ENCODE measurements at places on chromosomes 4 and X. TPM values are rescaled to one million over a fixed set of nuclear protein-coding genes. Genes with fewer than 3 reads are reported as not detected.
A peak's percentile ranks its signal among the peaks of the same experiment; 100 is the strongest.

Gene NKX3-2
- 3.0 TPM for total RNA-seq

Gene F9
- not detected for total RNA-seq

Gene TBX22
- total RNA-seq = not detected

Gene SPANXA1
- not detected for total RNA-seq

Gene IL3RA
- total RNA-seq = not detected

Gene EXOSC9
- total RNA-seq = 92.7 TPM

Gene MAGEC2
- total RNA-seq = 2.3 TPM

Gene F8A3
- total RNA-seq = not detected

Gene RPS6KA6
- 7.7 TPM for total RNA-seq

Gene BMPR1B
- 4.8 TPM for total RNA-seq

Gene FAT1
- total RNA-seq = 152 TPM

- no peak for DNase-seq
Observed at GRCh38 chr4:185398618-185399017, 2.0 kb downstream of the ANKRD37 start.

- no peak for DNase-seq
Observed at GRCh38 chr4:97500423-97500822, 642.9 kb downstream of the STPG2 start.

GRCh38 chr4:101259876-101260275 lies 87.5 kb downstream of the PPP3CA start:
- no peak for DNase-seq

DNA sequence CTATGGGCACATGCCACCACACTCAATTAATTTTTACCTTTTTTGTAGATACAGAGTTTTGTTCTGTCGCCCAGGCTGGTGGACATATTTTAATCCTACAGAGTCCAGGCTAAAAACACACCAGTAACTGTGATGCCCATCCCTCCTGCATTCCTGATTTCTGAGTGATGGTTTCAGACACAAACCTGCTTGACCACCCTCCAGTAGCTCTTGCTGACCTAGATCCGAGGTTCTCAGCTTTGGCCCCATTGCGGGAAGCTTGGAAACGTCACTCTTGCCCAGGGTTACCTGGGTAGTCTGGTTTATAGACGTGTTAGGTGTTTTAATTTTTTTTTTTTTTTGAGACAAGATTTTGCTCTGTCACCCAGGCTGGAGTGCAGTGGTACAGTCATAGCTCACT lies 7.5 kb downstream of the CD99 start:
- no peak for DNase-seq

DNA sequence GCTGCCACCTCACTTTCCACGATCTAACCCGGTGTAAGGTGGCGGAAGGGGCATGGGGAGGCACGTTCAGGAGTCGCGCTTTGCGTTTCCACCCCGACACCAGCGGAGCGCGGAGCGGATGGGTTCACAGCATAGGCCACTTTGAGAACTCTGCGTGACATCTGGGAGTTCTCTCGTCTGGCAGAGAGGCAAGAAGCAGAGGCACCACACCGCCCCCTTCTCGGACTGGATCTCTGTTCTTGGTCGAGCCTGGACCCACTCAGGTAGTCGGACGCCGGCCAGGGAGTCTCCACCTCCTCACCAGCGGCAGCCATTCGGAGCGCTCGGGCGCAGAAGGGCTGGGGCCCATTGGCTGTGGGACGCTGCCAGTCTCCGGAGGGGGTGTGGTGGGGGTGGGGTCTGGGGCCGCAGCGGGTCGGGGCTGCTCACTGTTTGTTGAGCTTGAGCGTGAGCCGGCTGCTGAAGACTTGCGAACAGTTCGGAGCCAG lies at the start of gene DACH2:
Gene DACH2, plus strand, starts transcription at position 428 of the 488 bp plus-strand sequence.
- peak; percentile 73 for DNase-seq

DNA sequence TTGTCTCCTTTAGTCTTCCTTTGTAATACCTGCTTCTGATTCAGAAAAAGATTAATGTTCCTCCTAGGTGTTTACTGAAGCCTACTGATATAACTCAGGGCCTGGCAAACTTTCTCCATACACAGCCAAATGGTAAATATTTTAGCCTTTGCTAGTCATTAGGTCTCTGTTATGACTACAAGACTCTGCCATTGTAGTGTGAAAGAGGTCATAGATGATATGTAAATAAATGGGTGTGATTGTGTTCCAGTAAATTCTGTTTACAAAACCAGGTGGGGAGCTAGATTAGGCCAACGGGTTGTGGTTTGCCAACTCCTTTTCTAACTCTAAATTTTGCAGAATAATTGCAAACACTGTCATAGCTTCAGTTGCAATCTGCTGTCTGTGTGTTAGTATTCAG lies 568.1 kb upstream of the GNPDA2 start:
- no peak for DNase-seq

- DNase-seq = no peak
Observed at GRCh38 chr4:3481113-3481531, 18.0 kb downstream of the DOK7 start.

- DNase-seq = no peak
Observed at GRCh38 chr4:79757600-79757999, 315.4 kb downstream of the ANTXR2 start.

DNA sequence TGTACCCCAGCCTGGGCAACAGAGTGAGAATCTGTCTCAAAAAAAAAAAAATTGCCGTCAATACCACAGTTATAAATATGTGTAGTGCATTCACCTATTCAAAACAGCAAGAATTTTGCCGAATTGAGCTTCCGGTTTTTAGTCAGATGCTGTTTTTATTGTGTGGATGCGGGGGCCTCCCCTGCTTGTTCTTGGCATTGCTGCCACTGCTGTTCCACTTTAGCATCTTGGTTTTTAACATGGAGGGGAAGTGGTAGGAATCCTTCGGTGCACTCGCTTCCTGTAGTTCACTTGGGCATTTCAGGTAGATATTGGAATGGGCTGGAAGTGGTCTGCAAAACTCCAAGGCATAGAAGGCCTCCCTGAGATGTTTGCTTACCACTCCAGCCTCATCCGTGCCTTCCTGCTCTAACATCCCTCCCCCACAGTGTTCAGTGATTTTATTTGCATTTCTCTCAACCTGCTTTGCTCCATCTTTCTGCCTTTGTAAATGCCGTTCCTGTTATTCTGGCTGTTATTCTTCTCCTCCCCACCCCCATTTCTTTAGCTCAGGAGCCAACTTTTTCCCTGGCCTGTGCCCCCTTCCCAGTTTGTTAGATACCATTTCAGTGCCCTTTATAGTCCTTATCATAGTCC lies 25.5 kb downstream of the MOB1B start:
- no peak for DNase-seq

- peak; percentile 87 for DNase-seq
Observed at GRCh38 chr4:70705183-70706043, 16.4 kb upstream of the RUFY3 start.

GRCh38 chr4:40915318-40916217 lies 165.8 kb downstream of the NSUN7 start:
- no peak for DNase-seq

- no peak for DNase-seq
Observed at GRCh38 chr4:27305246-27305645, 444.6 kb downstream of the STIM2 start.

GRCh38 chr4:120526033-120526432 lies 396.5 kb downstream of the PRDM5 start:
- no peak for DNase-seq

DNA sequence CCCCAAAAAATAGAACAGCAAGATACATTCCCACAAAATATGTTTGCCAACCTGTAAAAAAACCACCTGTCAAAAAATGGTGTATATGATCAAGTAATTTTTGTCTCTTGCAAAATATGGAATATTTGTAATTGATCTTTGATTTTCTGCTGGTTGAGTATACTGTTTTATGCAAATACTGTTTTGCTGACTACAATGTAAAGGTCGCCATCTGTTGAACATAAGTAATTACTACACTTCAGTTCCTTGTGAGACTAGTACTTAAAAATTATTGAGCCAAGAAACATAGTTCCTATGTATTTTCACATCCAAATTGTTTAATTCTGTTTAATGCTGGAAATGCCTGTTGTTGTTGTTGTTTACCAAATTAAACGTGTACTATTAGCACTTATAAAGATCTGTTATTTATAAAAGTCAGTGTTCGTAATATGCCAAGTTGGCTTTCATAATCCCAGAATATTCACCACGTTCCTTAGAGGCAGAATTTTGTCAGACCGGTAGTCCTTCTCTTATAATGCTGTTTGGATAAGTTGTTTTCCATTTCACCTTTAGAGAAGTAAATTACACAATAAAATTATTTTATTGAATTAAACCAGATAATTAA lies 144.2 kb downstream of the PDLIM5 start:
- peak; percentile 70 for DNase-seq

GRCh38 chrX:15497865-15498264 lies 2.7 kb upstream of the BMX start:
- DNase-seq = peak; percentile 81

GRCh38 chrX:97639526-97639925 lies 755.8 kb downstream of the RPA4 start:
- DNase-seq = peak; percentile 3

GRCh38 chr4:88610771-88611170 lies 18.5 kb downstream of the HERC3 start:
- no peak for DNase-seq

DNA sequence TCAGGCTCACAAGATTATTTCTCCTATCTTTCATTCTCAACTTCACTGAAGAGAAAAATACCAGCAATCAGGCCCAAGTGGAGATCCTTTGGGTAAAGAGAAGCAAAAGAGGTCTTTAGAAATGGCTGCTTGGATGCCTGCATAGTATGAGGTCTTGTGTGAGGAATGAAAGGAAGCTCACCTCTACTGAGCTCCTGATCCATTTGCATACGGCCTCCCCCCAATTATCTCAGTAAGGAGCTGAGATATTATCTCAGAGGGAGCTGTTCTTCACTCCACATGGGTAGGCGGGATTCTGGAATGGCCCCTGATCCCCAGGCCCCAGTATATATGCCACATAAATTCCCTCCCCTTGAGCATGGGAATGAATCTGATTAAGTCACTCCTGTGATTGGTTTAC lies 75.8 kb downstream of the EVC2 start:
- DNase-seq = no peak

- DNase-seq = no peak
Observed at GRCh38 chr4:53991821-53992220, 72.6 kb downstream of the CHIC2 start.

- peak; percentile 76 for DNase-seq
Observed at GRCh38 chrX:71181558-71181909, 36.9 kb downstream of the NLGN3 start.

- no peak for DNase-seq
Observed at GRCh38 chrX:41478381-41478911, 31.3 kb downstream of the NYX start.

- no peak for DNase-seq
Observed at GRCh38 chr4:73929278-73929677, 52.5 kb downstream of the PF4 start.

GRCh38 chr4:63583561-63583960 lies 825.7 kb downstream of the TECRL start:
- DNase-seq = no peak

GRCh38 chr4:143406523-143406922 lies 69.8 kb downstream of the GAB1 start:
- DNase-seq = peak; percentile 26

DNA sequence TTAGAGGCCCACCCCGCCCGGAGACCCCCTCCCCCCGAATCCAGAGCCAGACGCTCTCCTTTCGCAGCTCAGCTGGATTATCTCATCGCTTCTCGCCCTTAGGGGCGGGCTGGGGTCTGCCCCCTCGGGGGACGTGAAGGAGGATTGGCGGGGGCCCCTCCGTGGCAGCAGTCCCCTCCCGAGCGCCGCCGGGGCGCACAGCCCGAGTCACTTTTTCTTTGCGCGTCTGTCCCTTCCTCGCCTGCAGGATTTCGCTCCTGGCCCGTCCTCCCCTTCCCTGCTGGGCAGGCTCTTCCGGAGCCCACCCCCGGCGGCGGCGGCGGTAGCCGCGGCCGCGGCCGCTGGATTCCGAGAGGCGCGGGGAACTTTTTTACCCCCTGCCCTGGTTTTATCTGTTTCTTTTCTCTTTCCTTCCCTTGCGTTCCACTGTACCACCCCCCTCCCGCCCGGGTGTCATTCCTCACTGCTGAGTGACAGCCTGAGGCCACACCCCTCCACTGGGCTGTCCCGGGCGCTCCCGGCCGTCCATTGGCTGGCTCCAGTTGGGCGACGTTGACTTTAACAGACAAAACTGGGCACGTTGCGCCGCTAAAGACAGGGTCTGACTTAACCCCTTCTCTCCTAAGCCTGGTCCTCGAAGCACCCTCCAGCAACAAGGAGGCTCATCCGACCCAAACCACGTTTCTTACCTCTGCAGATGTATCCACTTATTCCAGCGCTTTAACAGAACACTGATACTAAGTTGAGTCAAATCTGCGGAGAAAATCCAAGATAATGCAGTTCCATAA lies 492 bp upstream of the NKX3-2 start:
- peak; percentile 94 for DNase-seq

DNA sequence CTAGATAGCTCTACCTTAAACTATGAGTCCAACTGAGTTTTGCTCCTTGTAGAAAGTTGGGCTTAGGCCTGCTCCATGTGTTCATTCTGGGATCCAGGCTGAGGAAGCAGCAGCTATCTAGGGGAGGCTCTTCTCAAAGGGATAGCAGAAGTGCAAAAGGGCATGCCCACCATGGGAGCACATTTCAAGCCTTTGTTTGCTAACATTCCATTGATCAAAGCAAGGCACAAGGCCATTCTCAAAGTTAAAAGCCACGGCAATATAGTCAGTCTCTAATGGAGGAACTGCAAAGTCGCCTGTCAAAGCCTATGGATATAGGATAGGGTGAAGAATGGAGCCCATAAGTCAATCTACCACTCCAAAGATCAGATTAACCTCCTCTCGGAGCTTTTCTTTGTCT lies 488.1 kb upstream of the ARX start:
- DNase-seq = no peak

- peak; percentile 64 for DNase-seq
Observed at GRCh38 chr4:125891597-125892258, 577.0 kb downstream of the FAT4 start.

GRCh38 chrX:2449135-2449886 lies 51.5 kb downstream of the DHRSX start:
- DNase-seq = no peak

- no peak for DNase-seq
Observed at GRCh38 chrX:105464618-105465017, 244.1 kb upstream of the TEX13A start.

- DNase-seq = no peak
Observed at GRCh38 chrX:110430293-110431076, 71.8 kb downstream of the RTL9 start.

Data from SJCRH30 (cell line).